A673 (cell line): ENCODE measurements at places on chromosomes 12 and 14. TPM values are rescaled to one million over a fixed set of nuclear protein-coding genes. Genes with fewer than 3 reads are reported as not detected.

- H3K4me1 ChIP-seq, result no peaks in the 10 kb centered on the region
- no peaks in the 10 kb centered on the region for H3K27me3 ChIP-seq
- no peaks in the 10 kb centered on the region for H3K36me3 ChIP-seq
These were observed 14.3 kb downstream of the POMT2 start for GRCh38 chr14:77306416-77306815.

- H3K36me3 ChIP-seq, result no peaks in the 10 kb centered on the region
- H3K27me3 ChIP-seq, result no peaks in the 10 kb centered on the region
- peak; percentile 31 for DNase-seq
- H3K4me1 ChIP-seq, result peaks cover 63% of the 10 kb centered on the region
These were observed 77.7 kb upstream of the SLC38A2 start for GRCh38 chr12:46450279-46450748.

GRCh38 chr12:108730365-108731104 is 783 bp downstream of the CORO1C start:
- peak; percentile 75 for DNase-seq
- H3K27me3 ChIP-seq, result no peaks in the 10 kb centered on the region
- peak overlapping the region; percentile 92 for H3K27ac ChIP-seq
- peak overlapping the region; percentile 90 for H3K4me3 ChIP-seq
- H3K36me3 ChIP-seq, result peaks cover 3% of the 10 kb centered on the region
- peaks cover 30% of the 10 kb centered on the region for H3K4me1 ChIP-seq

DNA sequence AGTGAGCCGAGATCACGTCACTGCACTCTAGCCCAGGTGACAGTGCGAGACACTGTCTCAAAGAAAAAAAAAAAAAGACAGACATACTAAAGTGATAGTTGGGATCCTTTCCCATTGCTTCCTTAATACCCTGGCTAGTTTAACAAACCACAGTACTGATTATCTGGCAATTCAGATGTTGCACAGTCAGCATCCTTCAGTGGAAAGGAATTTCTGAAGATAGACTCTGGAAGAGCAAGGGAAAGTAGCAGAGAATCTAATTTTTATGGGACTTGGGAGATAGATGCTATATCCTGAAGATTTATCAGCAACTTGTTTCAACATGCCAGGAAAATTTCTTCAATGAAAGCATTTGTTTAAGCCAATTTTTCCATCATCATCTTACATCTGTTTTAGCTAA is 6.5 kb upstream of the PPFIBP1 start:
- H3K4me3 ChIP-seq, result no peak overlapping the region
- H3K27me3 ChIP-seq, result no peaks in the 10 kb centered on the region
- DNase-seq, result no peak
- H3K4me1 ChIP-seq, result peaks cover 14% of the 10 kb centered on the region

GRCh38 chr12:1528791-1529190 is 65.6 kb downstream of the FBXL14 start:
- no peaks in the 10 kb centered on the region for H3K36me3 ChIP-seq
- H3K27me3 ChIP-seq, result peaks cover 34% of the 10 kb centered on the region
- H3K4me3 ChIP-seq, result no peak overlapping the region
- H3K27ac ChIP-seq, result no peak overlapping the region
- no peak for DNase-seq
- H3K4me1 ChIP-seq, result peaks cover 5% of the 10 kb centered on the region

DNA sequence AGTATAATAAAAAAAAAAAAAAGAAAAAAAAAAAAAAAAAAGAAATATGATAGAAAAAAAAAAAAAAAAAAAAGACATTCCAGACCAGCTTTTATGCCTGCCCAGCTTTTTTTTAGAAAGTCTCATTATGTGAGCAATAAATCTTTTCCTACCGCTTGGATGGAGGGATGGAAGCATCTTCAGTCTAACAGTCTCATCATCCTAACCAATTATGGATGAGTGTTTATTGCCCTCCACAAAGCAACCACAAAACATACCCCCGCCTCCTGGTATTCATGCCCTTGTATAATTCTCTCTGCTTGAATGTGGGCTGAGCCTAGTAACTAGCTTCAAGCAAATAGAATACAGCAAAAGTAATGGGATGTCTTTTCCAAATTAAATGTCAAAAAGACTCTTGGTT is 33.7 kb upstream of the ADAMTS20 start:
- H3K4me3 ChIP-seq, result no peak overlapping the region
- no peak overlapping the region for H3K27ac ChIP-seq
- DNase-seq, result no peak
- no peaks in the 10 kb centered on the region for H3K4me1 ChIP-seq
- H3K27me3 ChIP-seq, result no peaks in the 10 kb centered on the region
- H3K36me3 ChIP-seq, result no peaks in the 10 kb centered on the region

GRCh38 chr12:30719060-30719459 is 23.4 kb upstream of the IPO8 start:
- no peaks in the 10 kb centered on the region for H3K27me3 ChIP-seq
- no peaks in the 10 kb centered on the region for H3K4me1 ChIP-seq
- H3K36me3 ChIP-seq, result peaks cover 6% of the 10 kb centered on the region
- H3K27ac ChIP-seq, result no peak overlapping the region

GRCh38 chr12:92446083-92446460 is 256.7 kb upstream of the PLEKHG7 start:
- no peak for DNase-seq
- H3K4me3 ChIP-seq, result no peak overlapping the region
- no peaks in the 10 kb centered on the region for H3K36me3 ChIP-seq
- H3K27me3 ChIP-seq, result no peaks in the 10 kb centered on the region
- no peak overlapping the region for H3K27ac ChIP-seq
- no peaks in the 10 kb centered on the region for H3K4me1 ChIP-seq

GRCh38 chr12:122533856-122534255 is 6.8 kb downstream of the KNTC1 start:
- no peaks in the 10 kb centered on the region for H3K4me1 ChIP-seq
- no peaks in the 10 kb centered on the region for H3K27me3 ChIP-seq
- H3K4me3 ChIP-seq, result no peak overlapping the region
- no peak overlapping the region for H3K27ac ChIP-seq
- H3K36me3 ChIP-seq, result peaks cover 72% of the 10 kb centered on the region

DNA sequence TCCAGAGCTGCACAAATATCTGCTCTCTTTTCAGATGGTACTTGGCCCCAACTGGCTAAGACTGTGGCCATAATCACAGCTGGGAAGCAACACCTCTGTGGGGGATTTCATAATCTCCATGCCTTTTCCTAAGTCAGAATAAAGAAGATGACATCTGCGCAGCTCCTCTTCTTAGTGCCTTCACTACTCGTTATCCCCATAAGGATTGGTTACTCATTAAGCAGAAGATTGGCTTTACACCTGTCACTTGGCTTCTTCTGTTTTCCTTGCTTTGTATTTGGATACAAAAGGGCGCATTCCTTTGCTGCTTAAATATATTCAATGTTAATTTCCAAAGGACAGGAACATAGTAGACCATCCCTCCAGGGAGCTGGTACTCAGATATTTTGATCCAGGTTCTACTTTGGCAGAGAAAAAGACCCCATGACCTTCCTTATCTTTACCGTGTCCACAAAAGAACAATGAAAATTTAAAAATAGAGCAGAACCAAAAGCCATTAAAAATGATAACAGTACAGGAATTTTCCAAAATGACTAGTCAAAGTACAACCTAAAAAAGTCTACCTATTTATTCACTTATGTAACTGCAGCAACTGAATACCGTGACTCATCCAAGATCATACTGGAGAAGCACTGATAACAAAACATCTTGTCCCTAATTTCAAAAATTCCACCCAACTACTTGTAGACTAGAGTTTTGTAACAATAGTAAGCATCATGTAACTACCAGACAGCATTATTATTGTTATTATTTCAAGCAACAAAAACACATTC is 352.3 kb upstream of the TMPO start:
- no peak overlapping the region for H3K27ac ChIP-seq
- no peaks in the 10 kb centered on the region for H3K36me3 ChIP-seq
- H3K4me1 ChIP-seq, result no peaks in the 10 kb centered on the region
- H3K4me3 ChIP-seq, result no peak overlapping the region
- DNase-seq, result no peak

DNA sequence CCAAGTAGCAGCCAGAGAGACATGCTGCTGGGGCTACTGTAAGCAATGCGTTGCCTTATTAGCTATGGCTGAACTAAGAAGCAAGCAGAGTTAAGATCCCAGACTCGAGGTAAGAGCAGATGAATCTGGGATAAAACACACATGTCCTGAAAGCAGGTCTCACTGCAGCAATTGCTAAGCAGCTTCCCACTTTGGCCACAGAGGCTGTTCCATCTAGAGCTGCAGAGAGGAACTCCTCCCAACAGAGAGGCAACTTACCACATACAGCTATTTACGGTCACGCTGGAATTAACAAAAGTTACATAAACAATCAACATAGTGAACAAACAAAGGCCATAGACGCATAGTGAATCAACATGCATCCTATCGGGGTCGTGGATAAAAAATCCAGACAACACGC is 90.2 kb downstream of the KSR2 start:
- H3K27ac ChIP-seq, result no peak overlapping the region
- peaks cover 24% of the 10 kb centered on the region for H3K27me3 ChIP-seq
- H3K4me3 ChIP-seq, result no peak overlapping the region
- no peaks in the 10 kb centered on the region for H3K36me3 ChIP-seq
- H3K4me1 ChIP-seq, result no peaks in the 10 kb centered on the region
- DNase-seq, result no peak

- H3K27me3 ChIP-seq, result no peaks in the 10 kb centered on the region
- H3K36me3 ChIP-seq, result no peaks in the 10 kb centered on the region
- H3K4me3 ChIP-seq, result no peak overlapping the region
- no peaks in the 10 kb centered on the region for H3K4me1 ChIP-seq
- no peak overlapping the region for H3K27ac ChIP-seq
These were observed 47.5 kb downstream of the BEGAIN start for GRCh38 chr14:100539766-100540140.

- no peaks in the 10 kb centered on the region for H3K27me3 ChIP-seq
- H3K4me1 ChIP-seq, result peaks cover 21% of the 10 kb centered on the region
- H3K4me3 ChIP-seq, result no peak overlapping the region
- H3K27ac ChIP-seq, result no peak overlapping the region
These were observed 220.1 kb downstream of the SLC15A4 start for GRCh38 chr12:128603573-128604115.

DNA sequence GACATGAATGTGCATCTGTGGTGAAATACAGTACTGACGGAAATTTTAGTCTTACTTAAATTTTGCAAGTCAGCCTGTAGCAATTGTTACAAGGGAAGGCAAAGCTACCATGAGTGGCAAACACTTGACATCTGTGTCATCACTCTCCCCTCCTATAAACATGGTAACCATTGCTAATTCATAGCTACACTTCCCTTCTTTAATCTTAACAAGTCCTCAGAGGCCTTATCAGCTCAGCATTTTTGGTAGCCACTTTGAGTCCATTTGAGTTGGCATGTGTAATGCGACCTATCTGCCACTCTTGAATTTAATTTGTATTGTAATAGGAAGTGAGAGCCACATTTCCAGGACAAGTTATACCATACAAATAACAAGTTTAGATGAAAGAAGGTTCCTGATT is 218.1 kb downstream of the RMST start:
- no peak for DNase-seq
- H3K27ac ChIP-seq, result no peak overlapping the region
- H3K27me3 ChIP-seq, result peaks cover 46% of the 10 kb centered on the region
- no peaks in the 10 kb centered on the region for H3K4me1 ChIP-seq

DNA sequence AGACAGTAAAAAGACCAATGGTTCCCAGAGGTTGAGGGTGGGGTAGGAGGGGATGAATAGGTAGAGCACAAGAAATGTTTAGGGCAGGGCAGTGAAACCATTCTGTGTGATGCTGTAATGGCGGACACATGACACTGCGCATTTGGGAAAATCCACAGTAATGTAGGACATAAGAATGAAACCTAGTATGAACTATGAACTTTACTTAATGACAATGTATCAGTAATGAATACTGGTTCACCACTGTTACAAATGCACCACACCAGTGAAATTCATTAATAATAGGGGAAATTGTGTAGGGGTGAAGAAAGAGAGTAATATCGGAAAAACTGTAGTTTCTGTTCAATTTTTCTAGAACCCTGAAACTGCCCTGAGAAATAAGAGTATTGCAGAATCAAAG is 5.6 kb downstream of the ERH start:
- DNase-seq, result no peak
- peaks cover 12% of the 10 kb centered on the region for H3K4me1 ChIP-seq
- peaks cover 87% of the 10 kb centered on the region for H3K36me3 ChIP-seq
- no peak overlapping the region for H3K4me3 ChIP-seq

- peak overlapping the region; percentile 24 for H3K27ac ChIP-seq
- no peaks in the 10 kb centered on the region for H3K27me3 ChIP-seq
- peaks cover 54% of the 10 kb centered on the region for H3K4me1 ChIP-seq
- H3K36me3 ChIP-seq, result no peaks in the 10 kb centered on the region
- no peak for DNase-seq
- H3K4me3 ChIP-seq, result no peak overlapping the region
These were observed 4.0 kb upstream of the ZNF385A start for GRCh38 chr12:54388237-54389133.

DNA sequence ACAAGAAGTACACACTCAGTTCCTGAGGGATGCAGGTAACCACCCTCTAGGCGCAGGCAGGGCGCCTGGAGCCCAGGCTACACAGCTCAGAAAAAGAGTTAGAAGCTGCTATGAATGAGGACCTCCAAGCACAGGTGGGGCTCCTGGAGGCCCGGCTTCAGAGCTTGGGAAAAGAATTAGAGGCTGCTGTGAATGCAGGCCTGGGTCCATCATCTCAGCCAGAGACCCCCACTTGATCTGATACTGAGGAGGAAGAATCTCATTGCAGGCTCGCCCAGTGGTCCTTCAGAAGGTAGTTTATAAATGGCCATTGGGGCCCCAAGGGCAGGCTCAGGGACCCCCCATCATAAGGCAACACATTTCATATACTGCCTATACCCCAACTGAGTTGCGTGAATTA is 556.4 kb downstream of the SLC6A15 start:
- H3K4me3 ChIP-seq, result no peak overlapping the region
- H3K36me3 ChIP-seq, result no peaks in the 10 kb centered on the region
- no peak for DNase-seq

DNA sequence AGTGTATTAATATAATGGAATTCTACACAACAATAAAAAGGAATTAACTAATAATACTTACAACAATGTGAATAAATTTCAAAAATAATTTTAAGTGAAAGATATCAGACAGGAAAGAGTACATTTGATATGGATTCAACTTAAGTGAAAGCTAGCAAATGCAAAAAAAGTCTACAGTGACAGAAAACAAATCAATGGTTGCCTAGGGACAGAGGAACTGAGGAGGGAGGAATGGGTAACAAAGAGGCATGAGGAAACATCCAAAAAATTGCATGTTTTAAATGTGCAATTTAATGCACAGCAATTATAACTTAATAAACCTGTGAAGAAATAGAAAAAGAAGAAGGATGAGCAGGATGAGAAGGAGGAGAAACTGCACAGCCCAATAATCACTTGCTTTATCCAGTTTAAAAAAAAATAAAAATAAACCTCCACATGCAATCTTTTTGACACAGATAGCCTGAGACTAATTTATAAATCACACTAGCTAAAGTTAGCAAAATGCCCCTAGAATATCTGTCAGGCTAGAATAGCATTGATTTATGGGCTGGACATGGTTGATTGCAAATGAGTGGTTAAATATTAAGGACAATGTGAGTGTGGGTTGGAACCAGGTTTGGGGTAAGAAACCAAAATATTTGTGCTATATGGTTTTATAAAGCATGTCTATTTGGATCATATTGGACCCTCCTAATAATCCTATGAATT is 1089.1 kb downstream of the TRHDE start:
- H3K4me1 ChIP-seq, result peaks cover 25% of the 10 kb centered on the region
- H3K36me3 ChIP-seq, result no peaks in the 10 kb centered on the region
- no peaks in the 10 kb centered on the region for H3K27me3 ChIP-seq
- no peak overlapping the region for H3K4me3 ChIP-seq
- no peak overlapping the region for H3K27ac ChIP-seq

Gene PRPH
- total RNA-seq, result not detected in 2 replicates

Gene PLA2G1B
- total RNA-seq, result not detected in 2 replicates

Gene KRT71
- total RNA-seq, result not detected in 2 replicates

Gene PGF
- 32.2 and 48.1 TPM in 2 replicates for total RNA-seq

Gene LIN52
- total RNA-seq, result 15.1 and 16.9 TPM in 2 replicates

Gene CEBPE
- total RNA-seq, result not detected in 2 replicates

Gene CELA1
- total RNA-seq, result not detected in 2 replicates

Gene SLC25A21
- total RNA-seq, result 4.3 and 4.7 TPM in 2 replicates

Gene MLXIP
- 32.7 and 35.8 TPM in 2 replicates for total RNA-seq

Gene SOCS4
- total RNA-seq, result 32.1 and 35.5 TPM in 2 replicates

Gene EIF2S3B
- 3.8 and 5.1 TPM in 2 replicates for total RNA-seq

Gene SART3
- 93.8 and 99.3 TPM in 2 replicates for total RNA-seq
